ENCODE measurements at places on chromosomes 1 and 21. TPM values are rescaled to one million over a fixed set of nuclear protein-coding genes. Genes with fewer than 3 reads are reported as not detected.

Gene GJA4
- total RNA-seq = 41.0 TPM

Gene RGL1
- 37.4 TPM for total RNA-seq

Gene RNF186
- not detected for total RNA-seq

Gene ADAM30
- not detected for total RNA-seq

Gene NIBAN1
- 581 TPM for total RNA-seq

Gene LEMD1
- total RNA-seq = not detected

Gene DPYD
- 31.6 TPM for total RNA-seq

GRCh38 chr1:202788800-202789199, 19.4 kb downstream of the KDM5B start:
- DNase-seq = no peak

DNA sequence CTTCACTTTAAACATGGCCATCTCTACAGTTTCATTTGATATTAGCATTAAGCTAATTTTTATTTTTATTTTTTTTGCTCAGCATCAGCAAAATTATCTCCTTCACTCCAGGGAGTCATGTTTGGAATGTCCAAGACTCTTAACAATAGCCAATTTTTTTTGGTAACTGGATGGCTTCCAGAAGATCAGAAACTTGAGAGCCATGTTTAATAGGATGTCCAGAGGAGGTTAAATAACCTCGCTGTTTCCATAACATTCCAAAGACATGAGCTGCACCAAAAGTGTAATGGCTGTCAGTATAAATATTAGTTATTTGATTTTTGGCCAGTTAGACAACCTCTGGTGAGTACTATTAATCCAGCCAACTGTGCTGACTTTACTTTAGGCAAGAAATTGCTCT, 80.7 kb downstream of the DNTTIP2 start:
- DNase-seq = no peak

- DNase-seq = no peak
Observed at GRCh38 chr21:45837936-45838335, 143.6 kb upstream of the COL6A1 start.

DNA sequence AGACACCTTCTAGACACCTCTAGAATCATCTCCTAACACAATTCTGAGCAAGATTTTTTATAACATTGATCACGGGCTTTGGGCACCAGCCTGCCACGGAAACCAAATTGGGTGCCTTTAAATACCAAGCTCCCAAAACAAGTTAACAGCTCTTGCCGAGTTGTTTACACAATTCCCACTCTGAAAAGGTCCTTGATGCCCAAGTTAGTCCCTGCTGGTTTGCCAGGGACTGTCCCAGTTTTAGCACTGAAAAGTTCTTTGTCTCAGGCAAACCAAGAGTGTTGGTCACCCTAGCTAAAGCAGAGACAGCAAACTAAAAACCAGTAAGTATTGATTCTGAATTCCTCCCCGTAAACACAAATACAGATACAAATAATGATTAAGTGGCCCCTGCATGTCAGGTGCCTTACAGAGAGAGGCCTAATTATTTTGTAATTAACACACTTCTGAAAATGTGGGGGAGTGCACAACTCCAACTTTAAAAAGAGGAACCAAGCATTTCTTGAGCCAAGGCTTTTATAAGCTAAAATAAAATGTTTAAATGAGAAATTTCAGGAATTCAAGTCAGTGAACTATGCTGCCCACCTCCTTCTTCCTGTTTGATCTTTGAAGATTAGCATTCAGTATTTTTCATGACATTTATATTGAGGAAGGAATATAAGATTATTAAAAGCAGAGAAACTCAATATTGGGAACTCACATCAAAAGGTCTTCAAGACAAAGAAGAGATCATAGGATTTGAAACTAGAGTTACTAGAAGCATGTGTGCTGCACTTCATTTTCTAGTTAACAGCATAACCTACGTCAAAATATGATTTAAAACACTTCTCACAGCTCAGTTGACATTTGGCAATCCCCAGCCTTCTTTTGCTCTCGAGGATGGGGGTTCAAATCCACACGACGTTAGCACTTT, 9.0 kb upstream of the UBE2U start:
- DNase-seq = no peak

DNA sequence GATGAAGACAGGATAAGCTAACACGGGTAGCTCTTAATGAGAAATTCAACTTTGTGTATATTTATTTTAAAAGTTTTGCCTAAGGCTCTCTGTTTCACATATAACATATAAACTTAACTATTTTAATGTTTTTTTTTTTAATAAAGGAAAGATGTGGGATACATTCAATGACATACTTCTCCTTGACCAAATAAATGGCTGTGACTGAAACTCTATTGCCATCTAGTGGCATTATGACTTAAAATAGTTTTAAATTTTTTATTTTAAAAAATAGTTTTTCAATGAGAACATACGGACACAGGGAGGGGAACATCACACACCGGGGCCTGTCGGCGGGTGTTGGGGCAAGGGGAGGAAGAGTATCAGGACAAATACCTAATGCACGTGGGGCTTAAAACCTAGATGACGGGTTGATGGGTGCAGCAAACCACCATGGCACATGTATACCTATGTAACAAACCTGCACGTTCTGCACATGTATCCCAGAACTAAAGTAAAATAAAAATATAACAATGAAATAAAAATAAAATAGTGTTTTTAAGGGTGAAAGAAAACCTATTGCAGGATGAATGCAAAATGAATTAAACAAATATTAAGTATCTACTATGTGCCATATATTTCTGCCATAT, 83.4 kb downstream of the LYST start:
- no peak for DNase-seq

- DNase-seq = no peak
Observed at GRCh38 chr1:235646463-235646862, 3.1 kb downstream of the GNG4 start.

- DNase-seq = no peak
Observed at GRCh38 chr1:1290238-1290731, 10.0 kb downstream of the SCNN1D start.

DNA sequence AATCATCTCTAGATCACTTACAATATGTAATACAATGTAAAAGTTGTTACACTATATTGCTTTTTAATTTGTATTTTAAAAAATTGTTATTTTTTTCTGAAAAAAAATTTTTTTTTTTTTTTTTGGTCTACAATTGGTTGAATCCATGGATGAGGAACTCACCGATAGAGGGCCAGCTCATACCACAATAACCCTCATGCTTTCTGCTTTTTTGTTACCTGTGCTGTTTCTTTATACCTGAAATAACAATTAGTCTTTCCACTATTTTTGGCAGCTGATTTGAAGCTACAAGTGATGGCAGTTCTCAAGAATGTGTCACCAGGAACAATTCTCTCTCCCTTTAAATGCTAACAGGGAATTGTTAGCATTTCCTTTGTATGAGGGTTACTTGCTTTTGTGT, 12.0 kb downstream of the SMG7 start:
- no peak for DNase-seq

DNA sequence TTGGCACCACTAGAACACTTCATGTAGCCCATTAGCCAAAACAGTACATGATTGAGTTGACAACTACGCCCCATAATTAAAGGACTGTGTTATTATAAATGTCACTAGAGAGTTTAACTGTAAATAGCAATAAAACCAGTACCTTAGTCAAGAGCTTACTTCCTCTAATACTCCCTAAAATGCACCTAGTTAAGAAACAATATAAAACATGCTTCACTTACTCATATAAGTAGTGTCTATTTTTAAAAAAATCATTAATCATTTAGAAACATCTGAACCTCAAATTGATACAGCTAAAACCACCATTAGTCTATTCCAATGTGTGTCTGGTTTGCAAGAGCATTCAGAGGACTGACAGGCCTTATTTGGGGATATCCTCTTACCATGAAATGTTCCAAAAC, 25.3 kb downstream of the PTP4A2 start:
- no peak for DNase-seq

DNA sequence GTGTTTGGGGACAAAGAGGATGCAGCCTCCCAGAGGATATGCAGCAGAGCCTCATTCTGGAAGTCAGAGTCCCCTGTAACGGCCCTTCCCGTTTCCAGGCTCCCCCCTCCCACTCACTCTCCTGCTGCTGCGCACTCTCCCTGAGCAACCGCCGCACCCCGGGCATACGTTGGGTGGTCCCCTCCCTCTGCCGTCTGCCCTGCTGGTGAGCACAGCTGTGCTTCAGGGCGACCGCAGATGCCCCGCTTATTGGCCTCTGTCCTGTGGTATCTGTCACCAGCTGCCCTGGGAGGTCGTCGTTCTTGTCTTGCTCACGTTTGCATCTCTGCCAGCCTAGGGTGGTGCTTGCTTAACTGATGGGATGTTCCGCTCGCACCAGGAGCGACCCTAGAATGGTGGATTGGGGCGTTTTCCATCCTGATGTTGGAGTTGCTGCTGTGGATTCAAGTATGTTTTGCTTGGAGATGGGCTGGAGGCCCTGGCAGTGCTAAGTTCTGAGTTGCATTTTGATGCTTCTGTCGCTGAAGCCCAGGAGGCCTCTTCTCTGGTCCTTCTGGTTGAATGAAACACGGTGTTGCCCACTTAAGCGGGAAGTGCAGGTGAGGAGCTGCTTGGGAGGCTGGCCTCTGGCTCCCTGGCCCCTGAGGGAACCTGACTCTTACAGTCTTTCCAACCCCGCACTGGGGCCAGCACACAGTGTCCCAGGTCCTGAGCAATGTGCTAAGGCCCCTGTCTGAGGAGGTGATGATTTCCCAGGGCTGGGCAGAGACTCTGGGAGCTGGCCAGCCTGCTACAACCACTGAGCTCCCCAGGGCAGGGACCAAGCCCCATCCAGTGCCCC, 3.2 kb downstream of the TMEM201 start:
- DNase-seq = no peak

- DNase-seq = no peak
Observed at GRCh38 chr1:241645199-241645598, 5.0 kb upstream of the CHML start.

DNA sequence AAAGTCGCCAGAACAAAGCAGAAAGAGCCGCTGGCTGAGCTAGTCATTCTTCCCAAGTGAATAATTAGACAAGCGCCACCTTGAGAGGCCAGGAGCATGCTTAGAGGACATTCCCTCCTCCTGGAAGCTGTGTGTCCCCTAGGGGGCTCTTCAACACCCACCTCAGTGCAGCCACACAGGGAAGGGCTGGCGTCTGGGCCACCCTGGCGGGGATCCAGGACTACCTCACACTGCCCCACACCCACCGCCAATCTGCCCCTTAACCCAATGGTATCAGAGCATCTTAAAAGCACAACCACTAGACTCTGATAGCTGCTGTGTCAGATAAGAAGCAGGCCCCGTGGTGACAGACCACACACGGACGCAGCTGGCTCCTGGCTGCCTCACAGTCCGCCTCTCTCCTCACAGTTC, 24.9 kb downstream of the SETD4 start:
- no peak for DNase-seq

- no peak for DNase-seq
Observed at GRCh38 chr1:203364094-203364801, 13.3 kb upstream of the FMOD start.

DNA sequence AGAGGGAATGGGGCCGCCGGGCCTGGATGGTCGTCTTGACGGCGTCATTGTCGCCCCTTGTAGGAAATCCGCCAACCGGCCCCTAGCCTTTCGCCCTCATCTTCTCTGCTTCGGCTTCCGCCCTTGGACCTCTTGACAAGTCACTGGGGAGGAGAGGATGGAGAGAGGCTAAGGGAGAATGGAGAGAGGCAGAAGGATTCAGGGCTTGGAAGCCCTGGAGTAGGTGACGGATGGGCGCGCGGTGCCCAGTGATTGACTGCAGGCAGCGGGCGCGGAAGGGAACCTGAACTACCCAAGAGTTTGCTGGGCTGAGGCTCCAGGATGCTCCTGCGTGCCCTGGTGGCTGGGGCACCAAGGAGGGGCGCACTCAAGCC, 651 bp downstream of the PDE4B start:
- DNase-seq = no peak

DNA sequence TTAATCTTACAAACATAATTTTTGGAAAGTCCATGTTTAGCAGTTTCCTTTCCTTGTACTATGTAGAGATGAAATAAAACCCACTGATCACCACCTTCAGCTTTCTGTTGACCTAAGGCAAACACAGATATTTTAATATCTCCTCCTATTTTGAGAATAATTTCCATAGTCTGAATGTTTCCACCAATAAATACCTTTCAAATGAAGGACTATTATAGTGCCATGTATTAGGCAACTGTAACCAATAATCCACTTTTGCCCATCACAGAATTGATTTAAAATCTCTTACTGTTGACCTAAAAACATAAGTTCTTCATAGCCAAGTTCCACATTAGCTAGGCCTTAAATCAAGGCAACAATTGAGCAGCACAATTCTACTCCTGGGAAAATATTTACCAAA, 1.8 kb downstream of the CDC42BPA start:
- no peak for DNase-seq

GRCh38 chr21:41032541-41032940, 135.4 kb upstream of the BACE2 start:
- no peak for DNase-seq

DNA sequence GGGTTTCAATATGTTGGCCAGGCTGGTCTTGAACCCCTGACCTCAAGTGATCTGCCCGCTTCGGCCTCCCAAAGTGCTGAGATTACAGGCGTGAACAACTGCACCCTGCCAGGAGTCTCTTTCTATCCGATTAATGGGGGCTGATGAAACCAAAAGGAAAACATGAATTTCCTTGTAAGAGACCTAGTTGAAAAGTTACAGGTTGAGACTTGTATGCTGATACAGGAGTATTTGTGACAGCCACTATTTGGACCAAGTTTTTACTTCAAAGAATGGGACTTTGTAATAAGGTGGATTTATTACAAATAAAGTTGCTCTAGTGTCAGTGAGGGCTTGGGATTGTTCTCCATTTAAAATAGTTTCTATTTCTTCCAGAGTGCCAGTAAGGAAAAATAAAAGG, 43.6 kb upstream of the TMEM61 start:
- no peak for DNase-seq

- no peak for DNase-seq
Observed at GRCh38 chr1:5707566-5708345, 284.5 kb downstream of the NPHP4 start.

DNA sequence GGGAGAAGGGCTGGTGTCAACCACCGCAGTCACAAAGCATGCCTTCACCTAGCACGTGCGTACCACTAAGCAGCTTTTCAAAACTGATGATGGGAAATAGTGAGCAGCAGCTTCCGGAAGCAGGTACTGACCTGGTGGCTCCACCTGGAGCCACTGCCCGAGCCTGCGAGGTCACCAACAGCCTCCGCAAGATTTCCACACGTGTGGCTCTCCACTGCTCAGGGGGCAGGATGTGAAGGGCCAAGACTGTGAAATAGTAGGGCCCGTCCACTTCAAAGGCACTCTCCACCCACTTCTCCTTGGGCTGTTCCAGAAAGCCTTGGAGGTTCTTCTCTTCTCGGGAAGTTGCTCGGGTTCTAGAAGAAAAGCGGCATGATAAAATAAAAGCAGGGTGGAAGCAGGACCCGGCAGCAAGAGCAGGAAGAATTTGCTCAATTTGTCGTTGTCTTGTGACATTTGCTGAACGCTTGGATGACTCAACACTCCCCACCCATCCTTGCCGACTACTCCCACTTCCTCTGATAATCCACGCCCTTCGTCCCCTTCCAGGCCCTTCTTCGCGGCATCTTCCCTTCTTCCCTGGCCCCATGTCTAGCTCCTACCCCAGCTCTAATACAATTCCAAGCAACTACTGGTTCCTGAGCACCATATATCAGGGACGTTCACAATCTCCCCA, 124.9 kb upstream of the IFFO2 start:
- no peak for DNase-seq

All from esophagus muscularis mucosa (tissue), 4 donors.